CD4-positive, alpha-beta T cell treated with Interleukin-17A for 1 hour (primary cell): ENCODE measurements at places on chromosomes 11 and 22.

DNA sequence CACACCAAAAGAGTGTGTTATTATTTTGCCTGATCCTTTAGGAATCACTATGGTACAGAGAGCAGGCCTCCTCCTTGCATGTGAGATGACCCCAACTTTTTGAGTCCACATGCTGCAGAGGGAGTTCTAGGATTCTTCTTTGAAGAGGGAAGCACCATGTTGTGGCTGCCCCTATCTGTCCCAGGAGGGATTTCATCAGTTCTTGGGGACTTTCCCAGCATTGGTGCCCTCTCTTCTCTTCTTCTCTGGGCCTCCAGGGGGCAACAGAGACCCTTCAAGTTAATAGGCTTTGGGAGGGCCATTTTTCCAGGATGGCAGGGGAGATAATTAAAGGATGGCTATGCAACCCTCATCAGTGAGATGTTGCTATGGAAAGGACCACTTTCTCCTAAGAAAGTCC is 3.6 kb downstream of the MMP1 start:
- no peak for DNase-seq

DNA sequence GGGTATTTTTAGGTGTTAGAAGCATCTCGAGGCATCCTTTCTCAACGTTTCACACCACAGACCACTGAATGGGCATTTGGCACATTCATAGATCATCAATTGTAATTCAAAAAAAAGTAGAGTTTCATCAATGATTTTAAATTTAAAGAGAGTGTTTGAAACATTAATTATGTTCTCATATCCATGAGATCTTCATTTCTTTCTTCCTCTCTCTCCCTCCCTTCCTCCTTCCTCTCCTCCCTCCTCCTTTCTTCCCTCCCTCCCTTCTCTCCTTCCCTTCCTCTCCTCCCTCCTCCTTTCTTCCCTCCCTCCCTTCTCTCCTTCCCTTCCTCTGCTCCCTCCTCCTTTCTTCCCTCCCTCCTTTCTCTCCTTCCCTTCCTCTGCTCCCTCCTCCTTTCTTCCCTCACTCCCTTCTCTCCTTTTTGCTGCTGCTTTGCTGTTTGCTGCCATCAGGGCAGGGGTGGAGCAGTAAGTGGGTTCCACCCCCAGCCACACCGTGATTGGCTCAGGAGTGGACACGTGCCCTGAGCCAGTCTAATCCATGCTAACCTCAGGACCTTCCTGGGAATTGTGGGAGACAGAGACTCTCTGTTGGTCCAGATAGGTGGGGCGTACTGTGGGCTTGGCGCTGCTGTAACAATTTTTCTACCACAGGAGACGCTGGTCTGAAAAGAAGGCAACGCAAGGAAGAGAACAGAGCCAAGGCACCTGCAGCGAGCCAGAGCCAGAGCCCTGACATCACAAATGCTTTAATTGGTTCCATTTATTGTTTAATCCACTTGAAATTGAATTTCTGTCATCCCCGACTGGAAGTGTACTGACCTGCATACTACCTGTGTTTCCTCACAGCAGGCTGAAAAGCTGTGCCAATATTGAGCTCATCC is 33.7 kb upstream of the APOBEC3A start:
- DNase-seq: no peak

- no peak for DNase-seq
These were observed at the start of gene ADAMTS15 for GRCh38 chr11:130448416-130449309. Gene ADAMTS15 (plus strand): TSS chr11:130448645. CDS start chr11:130448974, 329 bp downstream.

- no peak for DNase-seq
These were observed 261.2 kb upstream of the UBASH3B start for GRCh38 chr11:122394313-122394712.

DNA sequence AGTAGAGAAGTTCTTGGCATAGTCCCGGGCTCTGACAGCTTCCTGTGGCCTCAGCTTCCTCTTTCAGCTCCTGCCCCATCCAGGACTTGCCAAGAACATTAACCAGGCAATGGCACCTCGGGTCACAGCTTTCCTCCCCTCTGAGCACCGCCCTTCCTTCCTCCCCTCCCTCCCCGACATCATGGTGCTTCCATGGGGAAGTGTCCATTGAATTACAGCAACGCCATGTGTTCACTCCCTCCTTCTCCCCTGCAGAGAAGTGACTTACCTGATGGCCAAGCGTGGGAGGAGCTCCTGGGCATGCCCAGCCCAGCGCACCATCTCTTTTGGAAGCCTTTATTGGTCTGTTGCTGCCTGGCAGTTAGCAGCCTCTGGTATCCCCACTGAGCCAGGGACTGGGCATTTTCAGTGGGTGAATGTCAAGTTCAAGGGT is 25.8 kb upstream of the DAGLA start:
- no peak for DNase-seq

GRCh38 chr22:27420817-27421361 is 380.7 kb downstream of the MN1 start:
- DNase-seq: no peak

DNA sequence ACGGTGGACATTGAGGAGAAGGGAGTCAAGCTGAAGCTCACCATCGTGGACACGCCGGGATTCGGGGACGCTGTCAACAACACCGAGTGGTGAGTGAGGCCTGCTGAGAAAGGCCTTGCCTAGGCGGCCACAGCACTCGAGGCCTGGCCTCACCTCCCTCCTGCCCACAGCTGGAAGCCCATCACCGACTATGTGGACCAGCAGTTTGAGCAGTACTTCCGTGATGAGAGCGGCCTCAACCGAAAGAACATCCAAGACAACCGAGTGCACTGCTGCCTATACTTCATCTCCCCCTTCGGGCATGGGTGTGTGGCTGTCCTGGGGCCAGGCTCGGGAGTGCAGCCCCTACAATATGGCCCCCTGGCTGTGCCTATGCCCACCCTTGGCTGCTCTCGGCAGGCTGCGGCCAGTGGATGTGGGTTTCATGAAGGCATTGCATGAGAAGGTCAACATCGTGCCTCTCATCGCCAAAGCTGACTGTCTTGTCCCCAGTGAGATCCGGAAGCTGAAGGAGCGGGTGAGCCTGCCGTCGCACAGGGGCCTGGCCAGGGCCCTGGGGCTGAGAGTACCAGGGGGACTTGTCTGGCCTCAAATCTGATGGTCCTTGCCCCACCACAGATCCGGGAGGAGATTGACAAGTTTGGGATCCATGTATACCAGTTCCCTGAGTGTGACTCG is 3.0 kb upstream of the GP1BB start:
- DNase-seq: no peak

GRCh38 chr11:19853016-19853415 is 140.4 kb downstream of the NAV2 start:
- DNase-seq: no peak

- no peak for DNase-seq
These were observed 26.7 kb downstream of the FAM83F start for GRCh38 chr22:40021401-40022000.

- peak; percentile 54 for DNase-seq
These were observed 607 bp downstream of the PLAAT3 start for GRCh38 chr11:63613517-63614135.

GRCh38 chr11:120346233-120346632 is 10.0 kb downstream of the ARHGEF12 start:
- no peak for DNase-seq

GRCh38 chr22:25630447-25630846 is 66.0 kb downstream of the GRK3 start:
- no peak for DNase-seq

GRCh38 chr22:19226428-19226827 is 47.9 kb upstream of the SLC25A1 start:
- no peak for DNase-seq
